Omental fat pad (tissue), 4 donors: ENCODE measurements at places on chromosomes 5 and 9.

DNA sequence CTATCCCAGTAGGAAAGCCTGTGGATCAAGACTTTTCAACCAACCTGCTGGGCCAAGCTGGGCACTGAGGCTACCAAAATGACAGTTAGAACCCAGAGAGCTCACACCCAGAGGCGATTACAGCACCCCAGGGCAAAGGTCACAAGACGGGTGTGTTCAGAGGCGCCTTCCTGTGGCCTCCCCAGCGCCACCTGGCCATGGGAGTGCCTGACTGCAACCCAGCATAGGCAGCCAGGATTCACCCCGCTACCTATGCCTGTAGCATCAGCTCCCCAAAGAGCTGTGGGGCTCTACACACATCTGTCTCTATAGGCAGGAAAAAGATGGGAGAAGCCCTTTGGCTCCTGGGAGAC, 33.5 kb downstream of the PDGFRB start:
- DNase-seq, result no peak

- no peak for DNase-seq
Observed at GRCh38 chr5:10479154-10479721, 37.6 kb downstream of the ROPN1L start.

GRCh38 chr9:130971294-130971849, 32.3 kb upstream of the FIBCD1 start:
- no peak for DNase-seq

DNA sequence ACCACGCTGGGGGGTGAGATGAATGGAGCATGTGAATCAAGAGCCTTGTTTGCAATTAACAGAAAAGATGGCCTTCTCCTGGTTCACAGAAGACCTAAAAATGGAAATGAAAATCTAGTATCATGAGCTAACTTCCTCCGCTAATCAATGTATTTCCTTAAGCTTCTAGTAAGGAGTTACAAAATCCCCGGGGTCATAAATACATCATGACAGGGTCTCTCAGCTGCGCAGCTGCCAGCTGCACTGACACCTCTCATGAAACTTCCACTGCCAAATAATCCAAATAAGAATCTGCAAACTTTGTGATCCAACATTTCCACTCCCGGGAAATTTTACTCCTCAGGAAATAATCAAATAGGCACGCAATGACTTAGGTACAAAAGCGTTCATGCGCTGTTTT, 11.9 kb downstream of the MYO10 start:
- no peak for DNase-seq

GRCh38 chr5:15901151-15901550, 278.4 kb downstream of the MARCHF11 start:
- DNase-seq, result no peak

- no peak for DNase-seq
Observed at GRCh38 chr9:19133549-19134345, 6.5 kb upstream of the PLIN2 start.

- no peak for DNase-seq
Observed at GRCh38 chr5:135423846-135424168, 23.3 kb downstream of the DCANP1 start.

DNA sequence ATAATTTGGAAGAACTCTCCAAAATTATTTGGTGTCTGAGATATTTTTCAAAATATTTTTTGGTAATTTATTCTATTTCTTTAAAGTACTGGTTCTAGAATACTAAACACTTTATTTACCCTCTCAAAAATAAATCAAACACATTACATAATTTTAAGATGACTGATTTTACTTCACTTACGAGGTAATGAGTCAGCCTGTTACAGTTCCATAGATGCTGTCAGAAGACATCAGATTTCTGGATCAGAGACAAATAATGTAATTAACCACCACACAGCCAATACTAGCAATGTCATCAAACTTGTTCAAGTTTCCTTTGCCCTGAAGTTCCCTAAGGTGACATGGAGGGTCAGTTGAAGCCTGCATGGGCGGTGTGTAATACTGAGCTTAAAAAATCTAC, 106.1 kb upstream of the CDH9 start:
- no peak for DNase-seq

DNA sequence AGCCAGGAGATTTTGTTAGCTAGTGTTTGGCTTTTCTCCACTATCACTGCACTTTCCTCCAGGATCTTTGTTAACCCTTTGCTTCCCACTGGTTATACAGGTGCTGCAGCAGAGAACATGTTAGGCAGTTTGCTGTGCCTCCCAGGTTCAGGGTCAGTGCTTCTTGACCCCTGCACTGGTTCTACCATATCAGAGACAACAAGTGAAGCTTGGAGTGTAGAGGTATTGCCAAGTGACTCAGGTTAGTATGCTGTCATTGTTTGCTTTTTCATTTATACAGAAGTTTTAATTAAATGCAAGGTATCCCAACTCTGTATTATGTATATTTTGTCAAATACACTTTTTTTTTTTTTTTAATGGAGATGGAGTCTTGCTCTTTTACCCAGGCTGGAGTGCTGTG, 68.4 kb downstream of the GAPVD1 start:
- no peak for DNase-seq

GRCh38 chr5:97192580-97193354, 9.7 kb upstream of the RIOK2 start:
- no peak for DNase-seq

GRCh38 chr5:168784454-168784853, 205.3 kb upstream of the PANK3 start:
- no peak for DNase-seq

DNA sequence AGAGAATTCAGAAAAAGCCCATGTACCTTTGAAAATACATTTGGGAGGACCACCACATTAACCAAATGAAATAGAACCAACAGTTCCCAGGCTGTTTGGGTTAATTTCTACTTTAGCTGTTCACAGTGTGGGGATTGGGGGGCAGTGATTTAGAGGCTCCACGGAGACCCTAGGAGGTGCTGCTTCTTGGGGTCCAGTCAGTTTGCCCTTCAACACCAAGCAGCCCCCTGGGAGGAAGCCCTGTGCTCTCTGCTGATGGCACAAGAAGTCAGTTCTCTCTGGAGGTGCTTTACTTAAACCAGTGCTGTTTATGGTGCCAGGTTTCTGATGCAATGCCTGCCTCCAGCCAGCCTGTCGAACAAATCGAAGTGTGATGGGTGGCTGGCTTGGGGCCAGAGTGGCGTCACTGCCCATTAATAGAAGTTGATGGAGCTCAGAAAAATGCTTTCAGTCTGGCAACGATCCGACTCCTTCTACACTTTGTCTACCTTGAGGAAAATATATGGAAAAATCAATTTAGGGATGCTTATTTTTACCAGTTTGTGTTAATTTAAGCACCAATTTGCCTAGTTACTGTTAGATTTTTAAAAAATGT, 134.0 kb downstream of the SNX18 start:
- DNase-seq, result peak; percentile 65

- DNase-seq, result no peak
Observed at GRCh38 chr9:127457191-127457878, 6.0 kb downstream of the LRSAM1 start.

DNA sequence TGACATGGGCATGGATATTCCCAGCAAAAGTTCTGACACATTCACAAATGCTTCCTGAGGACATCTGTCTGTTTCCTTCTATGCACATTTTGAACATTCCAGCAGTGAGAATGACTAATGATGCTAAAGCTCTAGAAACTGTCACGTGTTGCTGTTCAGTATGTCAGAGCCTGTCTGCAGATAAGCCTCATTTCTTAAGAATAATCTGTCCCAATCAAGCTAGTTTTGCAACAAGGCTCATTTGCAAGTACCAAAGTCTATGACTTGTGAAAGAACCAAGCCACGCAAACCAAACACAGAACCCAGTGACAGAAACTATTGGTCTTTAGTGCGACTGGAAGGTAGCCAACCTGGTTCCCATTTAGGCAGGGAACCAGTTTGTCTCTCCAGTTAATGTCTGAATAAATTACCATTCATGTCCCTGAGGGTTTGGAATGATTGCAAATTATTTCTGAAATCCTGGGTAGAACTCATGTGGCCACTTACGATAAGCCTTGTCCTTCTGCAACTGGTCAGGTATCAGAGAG, 178.5 kb downstream of the C9orf152 start:
- no peak for DNase-seq

- DNase-seq, result no peak
Observed at GRCh38 chr5:177098120-177098469, 11.4 kb downstream of the FGFR4 start.

- DNase-seq, result no peak
Observed at GRCh38 chr9:108117306-108117705, 627.7 kb upstream of the KLF4 start.

DNA sequence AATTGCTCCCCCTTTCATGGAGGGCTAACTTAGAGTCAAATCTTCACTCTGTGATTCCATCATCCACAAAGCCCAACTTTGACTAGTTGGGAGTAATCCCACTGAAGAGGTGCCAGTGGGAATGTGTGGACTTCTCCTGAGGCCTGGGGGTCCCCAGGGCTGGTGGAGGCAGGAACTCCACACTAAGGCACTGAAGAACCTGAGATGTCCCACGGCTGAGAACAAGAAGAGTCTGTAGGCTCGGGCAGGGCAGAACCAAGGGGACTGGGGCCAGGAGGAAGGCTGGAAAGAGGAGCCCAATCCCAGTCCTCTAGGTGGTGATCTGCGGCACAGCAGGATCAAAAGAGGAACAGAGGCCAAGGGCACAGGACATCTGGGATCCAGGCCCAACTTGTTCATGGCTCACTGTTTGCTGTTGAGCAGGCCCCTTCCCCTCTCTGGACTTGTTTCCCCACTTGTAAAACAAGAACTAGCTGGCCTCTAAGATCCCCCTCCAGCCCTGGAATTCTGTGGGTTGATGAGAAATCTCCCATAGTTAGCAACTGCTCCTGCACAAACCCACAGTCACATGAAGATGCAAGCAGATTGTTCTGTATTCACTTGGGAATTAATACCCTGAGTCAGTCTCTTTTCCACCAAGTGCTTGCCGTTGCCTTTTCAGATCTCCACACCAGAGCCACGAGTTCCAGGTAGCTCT, 32.7 kb upstream of the ALDH1B1 start:
- DNase-seq, result no peak

GRCh38 chr5:157744051-157745011, 819 bp downstream of the LSM11 start:
- DNase-seq, result no peak

DNA sequence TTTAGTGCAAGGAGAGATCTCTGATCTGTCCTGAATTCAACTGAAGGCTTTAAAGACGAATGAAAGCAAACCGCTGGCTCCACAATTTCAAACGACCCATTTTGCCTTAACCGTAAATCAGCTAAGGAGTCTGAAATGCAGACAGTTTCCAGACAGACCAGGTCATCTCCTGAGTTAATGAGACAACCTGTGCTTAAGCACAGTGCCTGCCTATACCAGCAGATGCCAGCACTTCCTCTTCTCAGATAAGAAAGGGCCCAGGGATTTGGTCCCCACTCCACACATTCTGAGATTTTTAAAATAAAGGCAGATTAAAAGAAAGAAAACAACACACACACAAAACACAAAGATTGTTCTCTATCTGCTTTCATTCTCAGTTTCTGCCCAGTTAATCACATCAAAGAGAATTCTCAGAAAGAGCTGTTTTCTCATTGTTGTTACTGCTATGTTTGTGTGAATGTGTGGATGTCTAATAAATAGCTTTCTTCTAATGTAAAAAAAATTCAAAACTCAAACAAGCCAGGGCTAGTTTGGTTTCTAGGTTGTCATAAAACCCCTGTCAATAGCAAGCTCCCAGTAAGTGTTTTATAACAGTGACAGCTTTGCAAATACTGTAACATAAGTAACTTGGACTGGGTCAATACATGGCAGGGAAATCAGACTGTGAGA, 157.7 kb upstream of the SLC24A2 start:
- DNase-seq, result no peak

DNA sequence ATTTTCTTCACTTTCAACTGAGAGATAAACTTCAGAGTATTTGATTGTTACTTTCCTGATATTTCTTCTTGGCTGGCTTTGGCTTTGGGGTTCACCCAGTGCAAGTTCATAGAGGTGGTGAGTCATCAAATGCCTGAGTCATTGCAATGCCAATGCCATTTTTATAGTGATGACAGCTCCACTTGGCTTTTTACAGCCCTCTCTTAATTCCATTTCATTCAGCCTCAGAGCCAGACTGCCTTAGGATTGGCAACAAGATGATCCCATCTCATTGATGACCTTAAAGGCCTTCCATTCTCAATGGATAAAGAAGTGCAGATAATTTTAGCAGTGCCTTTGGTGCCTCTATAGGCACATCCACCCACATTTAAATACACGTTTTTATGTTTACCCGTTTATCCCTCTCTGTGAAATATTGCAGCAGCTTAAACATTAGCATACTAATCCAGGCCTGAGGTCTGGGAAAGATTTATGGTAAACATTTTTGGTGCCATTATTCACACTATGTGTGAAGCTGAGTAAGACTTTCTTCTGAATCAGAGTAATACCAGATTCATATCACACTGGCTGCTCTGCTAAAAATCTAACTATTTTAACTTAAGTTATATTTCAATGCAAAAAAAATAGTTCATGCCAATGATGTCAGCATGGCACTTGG, 88.9 kb upstream of the TYRP1 start:
- no peak for DNase-seq

DNA sequence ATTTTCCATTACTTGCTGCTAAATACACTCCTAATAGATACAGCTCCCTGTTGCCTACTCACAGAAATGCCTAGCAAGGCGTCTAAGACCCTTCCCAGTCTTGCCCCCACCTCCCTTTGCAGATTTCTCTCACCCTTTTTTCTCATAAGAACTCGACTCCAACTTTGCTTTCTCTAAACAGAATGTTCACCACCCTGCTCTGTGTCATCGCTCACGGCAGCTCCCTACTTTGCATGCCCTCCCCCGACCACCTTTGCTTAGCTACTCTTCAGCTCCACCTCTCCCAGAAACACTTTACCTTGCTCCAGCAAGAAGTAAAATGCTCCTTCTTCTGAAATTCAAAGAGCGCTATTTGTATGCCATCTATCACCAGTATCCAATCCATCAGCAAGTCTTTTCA, 15.2 kb upstream of the PPP1R2B start:
- no peak for DNase-seq

DNA sequence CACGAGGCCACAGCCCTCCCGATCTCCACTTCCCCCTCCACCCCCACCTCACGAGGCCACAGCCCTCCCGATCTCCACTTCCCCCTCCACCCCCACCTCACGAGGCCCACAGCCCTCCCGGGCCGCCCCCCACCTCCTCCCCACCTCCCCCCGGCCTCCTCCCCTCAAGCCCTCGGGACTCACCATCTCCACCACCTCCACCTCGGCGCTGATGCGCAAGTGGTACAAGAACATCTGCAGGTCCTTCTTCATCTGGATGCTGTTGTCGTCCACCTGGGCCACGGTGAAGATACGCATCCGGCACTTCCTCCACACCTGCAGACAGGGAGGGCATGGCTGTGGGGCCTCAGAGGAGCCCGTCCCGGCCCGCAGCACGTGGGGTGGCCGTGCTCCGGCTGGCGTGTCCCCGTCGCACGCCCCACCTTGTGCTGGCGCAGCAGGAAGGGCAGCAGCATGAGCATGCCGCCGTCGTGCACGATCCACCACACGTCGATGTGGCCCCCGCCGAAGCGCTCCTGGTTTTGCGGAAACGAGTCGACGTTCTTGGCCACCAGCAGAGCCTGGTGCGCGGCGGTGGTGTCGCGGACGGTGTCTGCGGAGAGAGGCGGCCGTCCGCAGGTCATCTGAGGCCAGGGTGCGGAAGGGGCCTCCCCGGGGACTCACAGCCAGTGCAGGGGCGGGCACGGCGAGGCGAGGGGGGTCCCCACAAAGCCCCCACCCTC, 48.0 kb downstream of the SLC12A7 start:
- DNase-seq, result no peak

GRCh38 chr9:78860801-78861475, 564.0 kb downstream of the PSAT1 start:
- no peak for DNase-seq
